NB4 (cell line): ENCODE measurements at places on chromosomes 6 and 20.
A peak's percentile ranks its signal among the peaks of the same experiment; 100 is the strongest.

- DNase-seq: peak; percentile 68
Measured at GRCh38 chr6:39037082-39037508, 11.5 kb upstream of the GLP1R start.

- DNase-seq: no peak
Measured at GRCh38 chr6:160124605-160125004, 3.0 kb downstream of the SLC22A1 start.

DNA sequence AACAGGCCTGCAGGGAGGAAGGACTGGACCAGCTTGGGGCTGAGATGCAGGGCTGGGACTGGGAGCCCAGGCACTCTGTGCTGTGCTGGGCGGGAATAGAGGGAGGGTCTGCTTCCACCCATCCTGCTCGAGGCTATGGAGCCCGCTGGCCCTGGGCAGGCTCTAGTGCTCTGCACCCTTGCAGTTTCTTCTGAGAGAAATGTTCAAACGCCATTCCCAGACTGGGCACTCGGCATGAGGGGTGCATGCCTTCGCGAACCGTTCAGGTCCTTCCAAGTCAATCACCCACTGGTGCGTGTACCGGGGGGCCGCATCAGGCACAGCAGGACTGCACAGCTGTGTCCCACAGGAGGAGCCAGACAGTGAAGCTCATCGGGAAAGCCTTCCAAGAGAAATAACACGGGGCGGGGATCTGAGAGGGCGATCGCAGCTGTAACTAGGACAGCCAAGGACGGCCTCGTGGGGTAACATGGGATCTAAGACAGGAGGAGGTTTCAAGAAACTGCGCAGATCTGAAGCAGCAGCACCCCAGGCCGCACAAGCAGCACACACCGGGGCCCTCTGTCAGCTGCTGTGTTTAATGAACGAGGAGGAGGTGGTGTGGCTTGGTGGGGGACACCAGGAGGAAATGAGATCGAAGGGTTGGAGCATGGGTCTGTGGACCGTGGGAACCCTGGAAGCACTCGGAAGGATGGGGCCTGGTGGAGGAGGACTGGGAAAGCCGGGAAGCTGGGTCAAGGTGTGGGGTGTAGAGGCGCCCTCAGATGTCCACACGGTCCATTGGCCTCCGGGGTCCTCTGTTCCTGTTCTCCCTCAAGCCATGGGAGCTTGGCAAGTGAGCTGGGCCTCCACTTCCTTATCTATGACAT, 26.1 kb upstream of the PYGB start:
- DNase-seq: no peak

GRCh38 chr6:168683621-168684020, 242.6 kb downstream of the SMOC2 start:
- DNase-seq: no peak

DNA sequence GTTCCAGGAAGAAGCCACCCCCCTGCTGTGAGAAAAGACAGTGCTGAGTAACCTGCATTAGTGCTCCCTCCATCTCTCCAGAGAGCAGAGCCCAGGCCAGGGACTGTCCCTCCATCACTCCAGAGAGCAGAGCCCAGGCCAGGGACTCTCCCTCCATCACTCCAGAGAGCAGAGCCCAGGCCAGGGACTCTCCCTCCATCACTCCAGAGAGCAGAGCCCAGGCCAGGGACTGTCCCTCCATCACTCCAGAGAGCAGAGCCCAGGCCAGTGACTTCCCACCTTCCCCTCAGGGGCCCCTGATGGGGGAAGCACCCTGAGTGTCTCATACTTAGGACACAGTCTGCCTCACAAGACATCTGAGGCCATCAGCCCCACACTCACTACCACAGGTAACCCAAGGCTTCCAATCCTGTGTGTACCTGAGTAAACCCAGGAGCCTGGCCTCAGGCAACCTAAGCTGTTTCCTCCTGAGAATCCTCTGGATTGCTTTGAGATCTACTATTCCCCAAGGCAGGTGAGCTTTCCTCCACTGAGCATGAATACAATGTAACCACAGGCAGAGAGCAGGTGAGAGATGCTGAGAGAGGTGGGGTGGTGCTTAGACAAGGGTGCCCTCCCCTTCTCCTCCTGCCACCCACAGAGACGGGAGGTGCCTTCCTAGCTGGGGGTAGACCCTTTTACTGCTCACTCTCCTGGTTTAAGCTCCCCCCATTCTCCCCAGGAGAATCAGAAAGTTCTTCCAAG, 4.9 kb downstream of the TBXT start:
- DNase-seq: no peak

DNA sequence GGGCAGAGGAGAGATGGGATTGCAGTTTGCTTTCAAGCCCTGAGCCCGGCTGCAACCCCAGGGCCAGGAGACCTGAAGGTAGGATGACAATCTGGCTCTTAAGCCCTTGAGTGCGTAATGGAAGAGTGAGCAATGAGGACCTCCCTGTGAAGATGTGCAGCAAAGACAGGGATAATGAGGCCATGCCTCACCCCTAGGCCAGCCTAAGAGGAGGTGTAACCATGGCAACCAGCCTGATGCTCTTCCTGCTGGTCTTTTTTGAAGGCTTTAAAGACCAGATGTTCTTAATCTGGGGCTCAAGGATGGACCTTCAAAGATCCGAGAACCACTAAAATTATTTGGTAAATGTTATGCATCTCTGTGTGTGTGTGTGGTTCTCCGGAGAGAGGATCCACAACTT, 8.2 kb downstream of the ARHGAP40 start:
- DNase-seq: no peak

DNA sequence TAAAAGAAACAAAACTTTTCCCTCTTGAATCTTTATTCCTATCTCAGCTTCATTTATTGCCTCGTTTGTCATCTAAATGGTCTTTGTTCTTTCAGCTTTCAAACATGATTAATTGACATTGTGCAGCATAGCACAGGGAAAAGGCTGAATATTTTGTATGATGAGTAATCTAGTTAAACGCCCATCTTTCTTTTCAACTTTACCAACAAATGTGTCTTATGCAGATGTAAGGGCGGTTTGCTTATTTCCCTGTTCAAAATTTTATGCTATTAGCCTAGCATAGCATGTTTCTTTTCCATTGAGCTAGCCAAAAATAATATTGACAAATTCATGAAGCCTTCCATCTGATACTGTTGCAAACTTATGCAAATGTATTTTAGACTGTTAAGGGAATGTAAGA, 176.4 kb upstream of the AKAP12 start:
- DNase-seq: no peak

DNA sequence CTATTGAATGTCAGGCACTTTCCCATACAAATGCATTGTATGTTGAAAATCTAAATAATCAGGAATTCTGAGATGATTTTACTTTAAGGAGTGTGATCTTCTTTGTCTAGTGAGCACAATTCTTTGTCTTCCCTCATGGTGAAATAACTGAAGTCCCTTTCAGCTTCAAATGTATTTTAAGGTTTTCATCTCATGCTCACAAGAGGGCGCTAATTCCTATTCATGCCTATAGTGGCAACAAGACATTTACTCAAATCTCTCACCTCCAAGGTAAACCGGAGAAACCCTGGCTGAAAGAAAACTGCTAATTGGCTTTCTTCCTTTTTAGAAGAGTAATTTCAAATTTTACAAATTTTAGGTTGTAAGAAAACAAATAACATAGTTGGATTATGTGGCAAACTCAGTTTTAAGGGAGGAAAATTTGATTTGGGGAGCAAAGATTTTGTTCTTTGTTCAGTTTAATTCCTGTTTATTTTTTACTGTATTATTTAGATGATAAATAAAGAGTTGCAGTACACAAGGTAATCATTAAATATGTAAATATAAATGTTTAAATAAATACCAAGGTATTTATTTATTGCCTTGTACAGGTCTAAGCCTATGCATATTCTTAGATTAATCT, 69.1 kb downstream of the SLC35F1 start:
- peak; percentile 66 for DNase-seq

- peak; percentile 50 for DNase-seq
Measured at GRCh38 chr6:5766260-5766659, 240.5 kb downstream of the NRN1 start.

- DNase-seq: no peak
Measured at GRCh38 chr6:90328004-90328403, 31.4 kb upstream of the BACH2 start.

GRCh38 chr6:13445744-13446115, 41.7 kb downstream of the GFOD1 start:
- DNase-seq: no peak

DNA sequence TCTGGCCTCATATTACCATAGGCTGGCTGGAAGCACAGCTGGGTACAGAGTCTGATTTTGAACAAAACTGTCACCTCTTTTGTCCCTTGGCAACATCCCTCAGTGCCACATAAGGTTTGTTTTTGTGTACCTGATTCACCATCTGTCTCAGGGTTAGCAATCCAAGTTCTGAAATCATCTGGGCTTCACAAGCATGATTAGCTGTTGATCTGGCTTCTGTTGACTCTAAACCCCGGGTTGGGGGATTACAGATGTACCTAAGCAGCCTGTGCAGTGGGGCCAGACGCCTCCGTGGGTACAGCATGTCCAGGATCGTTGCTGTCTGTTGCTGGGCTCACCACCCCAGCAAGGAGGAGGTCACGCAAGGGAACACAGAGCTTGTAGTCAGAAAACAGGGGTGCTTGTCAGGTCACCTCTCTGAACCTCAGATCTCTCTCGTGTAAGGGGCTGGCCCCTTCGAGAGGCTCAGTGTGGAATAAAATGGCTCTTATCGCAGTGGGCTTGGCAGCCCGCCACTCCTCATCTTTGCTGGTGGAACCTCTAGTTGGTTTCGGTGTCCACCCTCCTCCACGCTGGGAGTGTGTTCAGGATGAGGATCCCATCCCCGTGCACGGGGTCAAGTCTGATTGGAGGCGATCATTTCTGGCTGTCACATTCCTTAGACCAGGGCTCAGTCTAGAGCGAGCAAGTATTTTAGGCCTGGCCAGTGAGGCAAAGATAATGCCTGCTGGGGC, 39.2 kb upstream of the ZNF831 start:
- DNase-seq: no peak

DNA sequence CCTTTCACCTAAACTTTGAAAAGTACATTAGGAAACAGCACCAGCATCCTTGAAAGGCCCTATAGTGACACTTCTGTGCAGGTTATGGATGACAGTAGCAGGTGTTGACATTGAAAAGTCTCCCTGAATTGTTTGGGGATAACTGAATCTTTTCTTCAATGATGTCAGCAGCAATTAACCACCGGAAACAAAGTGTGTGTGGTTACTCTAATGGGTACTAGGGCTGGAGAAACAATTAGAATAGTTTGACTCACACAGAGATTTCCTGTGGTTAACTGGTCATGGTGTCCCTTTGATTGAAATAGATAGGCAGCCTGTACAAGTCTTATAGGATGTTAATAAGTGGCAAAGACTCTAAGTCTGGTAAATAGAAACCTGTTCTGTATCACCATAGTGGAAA, 189.1 kb downstream of the TBX18 start:
- DNase-seq: peak; percentile 59

DNA sequence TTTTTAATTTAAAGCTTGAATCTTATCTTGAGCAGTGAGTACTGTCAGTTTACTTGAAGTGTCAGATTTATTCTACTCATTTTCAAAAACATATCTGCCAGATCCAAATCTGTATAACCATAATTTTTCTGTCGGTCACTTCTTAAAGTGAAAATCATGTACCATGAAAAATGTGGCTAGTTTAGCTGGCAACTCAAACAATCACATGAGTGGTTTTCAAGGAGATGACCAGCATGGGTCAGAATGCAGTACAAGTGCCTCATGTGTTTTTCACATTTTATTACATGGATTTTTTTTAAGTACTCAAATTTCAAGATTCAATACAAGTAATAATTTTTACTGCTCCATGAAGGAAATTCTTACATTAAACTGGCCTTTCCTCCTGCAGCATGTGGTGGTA, 11.0 kb upstream of the SAMD5 start:
- no peak for DNase-seq

- peak; percentile 84 for DNase-seq
Measured at GRCh38 chr20:38275815-38276550, 15.4 kb upstream of the KIAA1755 start.

DNA sequence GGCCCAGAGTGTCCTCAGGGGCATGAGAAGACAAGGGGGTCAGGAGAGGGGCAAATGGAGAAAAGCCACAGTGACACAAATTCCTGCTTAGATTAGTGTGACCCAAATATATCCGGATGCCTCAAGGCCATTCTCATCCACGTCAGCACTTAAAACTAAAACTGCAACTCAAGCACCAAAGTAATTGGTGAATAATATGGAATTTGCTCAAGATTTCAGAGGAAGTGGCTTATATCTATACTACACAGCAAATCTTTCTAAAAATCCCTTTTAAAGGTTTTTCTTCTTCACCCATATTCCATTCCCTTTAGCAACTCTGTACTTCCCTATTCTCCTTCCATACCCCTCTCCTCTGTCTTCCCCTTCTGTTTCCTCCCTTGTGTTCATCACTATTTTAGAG, 15.2 kb downstream of the DEF6 start:
- DNase-seq: no peak

DNA sequence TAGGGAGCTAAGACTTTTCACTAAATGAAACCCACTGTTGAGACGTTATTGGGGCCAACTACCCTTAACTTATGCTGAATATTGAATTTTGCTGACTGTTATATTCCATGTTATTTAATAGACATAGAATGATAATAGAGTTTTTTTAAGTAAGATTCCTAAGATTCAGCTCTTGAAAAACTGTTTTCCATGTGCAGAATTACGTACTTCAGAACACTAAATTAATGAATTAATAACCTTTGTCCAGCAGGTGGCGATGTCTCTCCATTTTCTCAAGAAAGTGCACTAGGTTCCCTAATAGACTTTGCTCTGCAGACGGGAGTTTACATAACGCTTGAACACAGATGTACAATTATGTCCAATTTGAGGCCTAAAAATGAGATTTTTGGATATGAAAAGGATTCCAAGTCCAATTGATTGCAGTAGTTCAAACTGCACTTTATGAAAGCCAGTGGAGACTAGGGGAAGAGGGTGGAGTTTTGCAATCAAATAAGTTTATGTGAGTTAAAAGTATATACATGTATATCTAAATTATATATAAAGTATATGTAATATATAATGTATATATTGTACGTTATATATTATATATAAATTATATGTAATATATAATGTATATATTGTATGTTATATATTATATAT, 282.1 kb downstream of the UST start:
- peak; percentile 91 for DNase-seq

DNA sequence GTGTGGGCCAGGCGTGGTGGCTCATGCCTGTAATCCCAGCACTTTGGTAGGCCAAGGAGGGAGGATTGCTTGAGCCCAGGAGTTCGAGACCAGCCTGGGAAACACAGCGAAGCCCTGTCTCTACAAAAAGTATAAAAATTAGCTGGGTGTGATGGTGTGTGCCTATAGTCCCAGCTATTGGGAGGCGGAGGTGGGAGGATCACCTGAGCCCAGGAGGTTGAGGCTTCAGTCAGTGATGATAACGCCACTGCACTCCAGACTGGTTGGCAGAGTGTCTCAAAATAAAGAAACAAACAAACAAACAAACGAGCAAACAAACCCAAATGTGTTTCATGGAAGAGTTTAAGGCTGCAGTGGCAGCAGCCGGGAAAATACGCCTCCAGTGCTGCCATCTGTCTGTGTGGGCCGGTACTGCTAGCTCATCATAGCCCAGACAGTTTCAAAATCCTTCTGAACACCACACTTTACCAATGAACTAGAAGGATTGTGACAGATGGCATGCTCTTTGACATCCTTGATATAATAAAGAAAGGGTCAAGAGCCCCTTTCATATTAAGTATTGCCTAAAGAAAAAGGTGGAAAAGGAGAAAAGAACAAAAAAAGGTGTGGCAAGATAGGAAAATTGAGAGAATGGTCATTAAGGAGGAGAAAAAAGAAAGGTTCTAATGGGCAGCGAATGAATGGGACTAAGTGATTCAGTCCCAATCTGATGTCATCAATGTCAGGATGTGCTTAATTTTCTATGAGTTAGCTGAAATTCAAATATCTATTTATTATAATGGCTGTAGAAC, 298.6 kb downstream of the SYNE1 start:
- DNase-seq: peak; percentile 34

- DNase-seq: no peak
Measured at GRCh38 chr6:11307226-11307625, 74.8 kb upstream of the NEDD9 start.
